ENCODE measurements at places on chromosomes 1 and 21.
A peak's percentile ranks its signal among the peaks of the same experiment; 100 is the strongest.

DNA sequence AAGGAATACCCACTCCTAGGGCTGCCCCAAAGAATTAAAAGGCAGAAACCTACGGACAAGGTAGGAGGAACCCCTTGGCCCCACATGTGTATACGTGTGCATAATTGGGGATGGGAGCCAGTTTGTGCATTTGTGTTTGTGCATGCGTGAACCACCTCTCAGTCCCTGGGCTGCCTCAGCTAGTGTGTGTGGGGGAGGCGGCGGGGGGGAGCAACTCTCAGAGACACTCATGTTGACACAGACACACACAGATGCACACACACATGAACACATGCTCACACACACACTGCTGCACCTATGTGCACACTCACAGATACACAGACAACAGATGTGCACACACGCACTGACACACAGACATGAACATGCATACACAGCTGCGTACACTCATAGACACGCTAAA lies 5.1 kb downstream of the LDLRAD1 start:
- DNase-seq = no peak
- no peaks in the 10 kb centered on the region for H3K4me1 ChIP-seq
- no peak overlapping the region for H3K4me3 ChIP-seq
- H3K36me3 ChIP-seq = no peaks in the 10 kb centered on the region

GRCh38 chr1:53590531-53591515 lies 131.6 kb downstream of the DMRTB1 start:
- no peaks in the 10 kb centered on the region for H3K36me3 ChIP-seq
- no peak for DNase-seq
- no peak overlapping the region for H3K27ac ChIP-seq
- no peaks in the 10 kb centered on the region for H3K4me1 ChIP-seq
- no peaks in the 10 kb centered on the region for H3K27me3 ChIP-seq

- no peak for DNase-seq
- no peak overlapping the region for H3K4me3 ChIP-seq
- H3K27me3 ChIP-seq = peaks cover 81% of the 10 kb centered on the region
- H3K4me1 ChIP-seq = no peaks in the 10 kb centered on the region
- H3K27ac ChIP-seq = no peak overlapping the region
These were observed 5.9 kb upstream of the WNT2B start for GRCh38 chr1:112502826-112503225.

- no peak overlapping the region for H3K27ac ChIP-seq
- no peaks in the 10 kb centered on the region for H3K36me3 ChIP-seq
- no peak overlapping the region for H3K4me3 ChIP-seq
- H3K4me1 ChIP-seq = no peaks in the 10 kb centered on the region
- peaks cover 4% of the 10 kb centered on the region for H3K27me3 ChIP-seq
- no peak for DNase-seq
These were observed 16.4 kb downstream of the CCN1 start for GRCh38 chr1:85596947-85597346.

- no peaks in the 10 kb centered on the region for H3K36me3 ChIP-seq
- peak within 1 kb of the TSS; percentile 52 for H3K4me3 ChIP-seq
- no peak within 1 kb of the TSS for H3K27ac ChIP-seq
- peaks cover 53% of the 10 kb centered on the region for H3K27me3 ChIP-seq
These were observed at the start of gene ESPN for GRCh38 chr1:6424619-6425593. ESPN (plus strand) TSS chr1:6424776; CDS start chr1:6424956, 180 bp downstream.

DNA sequence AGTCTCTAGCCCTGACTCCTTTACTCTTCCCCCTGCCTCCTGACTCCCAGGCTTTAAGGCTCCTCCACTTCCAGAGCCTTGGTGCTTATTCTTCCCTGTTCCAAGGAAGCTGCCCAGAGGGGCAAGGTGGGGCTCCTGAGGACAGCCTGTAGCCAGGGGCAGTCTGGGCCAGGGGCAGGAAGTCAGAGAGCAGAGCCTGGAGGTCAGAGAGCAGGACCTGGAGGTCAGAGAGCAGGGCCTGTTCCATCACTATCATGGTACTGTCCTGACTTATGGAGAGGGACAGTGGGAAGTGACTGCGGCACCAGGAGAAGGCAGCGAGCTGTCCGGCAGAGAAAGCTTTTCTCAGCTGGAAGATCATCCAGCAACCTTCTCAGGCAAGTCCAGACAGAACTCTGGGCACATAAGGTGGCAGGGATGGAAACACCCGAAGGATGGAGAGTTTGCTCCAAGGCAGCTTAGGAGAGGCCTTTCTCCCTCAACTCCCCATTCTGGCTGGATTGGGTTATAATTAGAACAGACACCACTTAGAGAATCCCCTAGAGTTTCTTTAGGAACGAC lies 25.0 kb downstream of the PLXNA2 start:
- no peak overlapping the region for H3K27ac ChIP-seq
- no peak overlapping the region for H3K4me3 ChIP-seq
- H3K36me3 ChIP-seq = no peaks in the 10 kb centered on the region

GRCh38 chr1:174769961-174770549 lies 229.7 kb upstream of the CACYBP start:
- no peak for DNase-seq
- no peaks in the 10 kb centered on the region for H3K36me3 ChIP-seq
- H3K27ac ChIP-seq = no peak overlapping the region
- H3K27me3 ChIP-seq = no peaks in the 10 kb centered on the region
- H3K4me1 ChIP-seq = peaks cover 12% of the 10 kb centered on the region
- no peak overlapping the region for H3K4me3 ChIP-seq

- H3K27me3 ChIP-seq = no peaks in the 10 kb centered on the region
- H3K27ac ChIP-seq = peak overlapping the region; percentile 98
- DNase-seq = no peak
- H3K36me3 ChIP-seq = no peaks in the 10 kb centered on the region
- peaks cover 52% of the 10 kb centered on the region for H3K4me1 ChIP-seq
These were observed 5.8 kb upstream of the PTPN7 start for GRCh38 chr1:202165942-202166843.

DNA sequence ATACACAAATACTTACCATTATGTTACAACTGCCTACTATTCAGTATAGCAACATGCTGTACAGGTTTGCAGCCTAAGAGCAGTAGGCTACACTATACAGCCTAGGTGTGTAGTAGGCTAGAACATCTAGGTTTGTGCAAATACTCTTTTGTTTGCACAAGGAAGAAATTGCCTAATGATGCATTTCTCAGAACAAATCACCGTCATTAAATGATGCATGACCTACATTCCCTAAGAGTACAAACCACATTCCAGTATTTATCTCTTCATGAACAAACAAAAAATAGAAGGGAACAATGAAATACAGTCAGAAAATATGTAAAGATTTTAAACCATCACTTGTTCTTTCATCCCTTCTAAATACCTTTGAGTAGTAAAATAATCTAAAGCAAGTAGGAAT lies 109.7 kb upstream of the HP1BP3 start:
- H3K27ac ChIP-seq = no peak overlapping the region
- H3K4me1 ChIP-seq = no peaks in the 10 kb centered on the region
- DNase-seq = no peak
- no peaks in the 10 kb centered on the region for H3K27me3 ChIP-seq
- no peak overlapping the region for H3K4me3 ChIP-seq

GRCh38 chr1:96416701-96417444 lies 304.7 kb upstream of the PTBP2 start:
- H3K4me1 ChIP-seq = no peaks in the 10 kb centered on the region
- H3K4me3 ChIP-seq = no peak overlapping the region
- H3K36me3 ChIP-seq = no peaks in the 10 kb centered on the region
- no peaks in the 10 kb centered on the region for H3K27me3 ChIP-seq

DNA sequence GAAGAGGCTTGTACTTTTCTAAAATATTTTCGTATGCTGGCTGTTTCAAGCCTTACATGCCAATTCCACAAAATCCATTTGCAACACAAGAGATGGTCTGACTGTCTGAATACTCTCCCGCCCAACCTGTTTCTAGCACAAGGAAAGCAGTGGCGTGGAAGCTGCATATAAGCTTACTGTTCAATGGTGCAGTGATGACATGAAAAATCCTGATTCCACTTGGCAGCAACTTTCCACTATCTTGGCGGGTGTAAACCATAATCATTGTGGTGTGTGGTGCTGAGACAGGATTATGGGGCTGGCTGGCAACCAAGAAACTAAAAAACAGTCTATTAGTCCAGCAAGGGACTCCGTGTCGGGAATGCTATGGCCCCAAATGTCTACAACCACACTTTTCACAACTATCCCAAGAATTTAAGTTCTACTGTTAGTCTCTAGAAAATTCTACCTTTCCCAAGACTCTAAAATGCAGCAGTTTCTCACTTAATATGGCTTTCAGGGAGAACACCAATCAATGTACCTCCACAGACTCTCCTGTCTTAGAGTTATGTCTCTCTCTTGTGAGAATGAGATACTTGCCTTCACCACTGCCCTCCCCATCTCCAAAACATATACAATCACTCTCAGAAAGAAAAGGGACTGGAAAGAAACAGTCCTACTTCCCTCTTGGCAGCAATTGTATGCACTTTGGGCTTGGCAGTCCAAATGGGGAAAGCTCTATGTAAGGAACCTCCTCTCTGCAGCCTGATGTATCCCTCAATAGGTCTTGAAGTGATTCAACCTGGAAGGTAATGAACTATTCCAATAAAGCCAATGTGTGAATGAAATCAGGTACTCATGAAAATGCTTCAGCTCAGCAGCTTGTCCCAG lies 9.5 kb downstream of the COLGALT2 start:
- no peak overlapping the region for H3K27ac ChIP-seq
- peaks cover 65% of the 10 kb centered on the region for H3K27me3 ChIP-seq
- no peak overlapping the region for H3K4me3 ChIP-seq
- H3K36me3 ChIP-seq = no peaks in the 10 kb centered on the region

DNA sequence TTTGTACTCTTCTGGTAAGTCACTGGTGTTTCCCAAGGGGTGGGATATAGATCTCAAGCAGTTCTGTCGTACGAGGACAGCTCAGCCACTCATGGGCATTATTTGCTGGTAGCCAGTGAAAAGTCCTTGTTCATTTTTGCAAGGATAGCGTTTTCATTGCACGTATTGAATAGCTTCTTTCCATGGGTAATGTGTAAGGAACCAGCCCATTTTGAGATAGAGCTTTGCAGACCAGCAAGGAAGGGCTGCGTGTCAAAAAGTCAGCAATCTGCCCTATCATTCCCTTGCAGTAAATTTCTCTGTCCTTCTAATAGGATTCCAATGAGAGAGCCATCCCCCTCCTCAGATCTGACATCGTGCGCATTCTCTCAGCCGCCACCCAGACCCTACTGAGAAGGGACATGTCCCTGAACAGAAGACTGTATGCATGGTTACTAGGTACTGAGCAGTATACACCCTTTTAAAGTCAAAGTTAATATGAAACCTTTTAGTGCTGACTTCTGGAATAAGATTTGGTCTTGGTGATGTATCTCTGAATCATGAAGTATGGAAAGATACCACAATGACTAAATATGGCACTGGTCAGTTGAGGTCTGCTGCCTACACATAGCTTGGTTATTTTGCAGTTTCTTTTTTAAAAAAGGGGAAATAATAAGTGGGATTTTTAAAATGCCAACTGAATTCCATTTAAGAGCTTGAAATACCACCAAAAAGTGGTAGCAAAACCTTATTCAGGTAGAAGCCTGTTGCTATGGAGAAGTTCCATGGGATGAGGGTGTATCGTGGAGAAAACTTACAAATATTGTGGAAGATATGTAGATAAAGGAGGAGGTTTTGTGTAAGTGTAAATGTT lies 55.3 kb downstream of the DOP1B start:
- no peaks in the 10 kb centered on the region for H3K27me3 ChIP-seq
- H3K4me3 ChIP-seq = no peak overlapping the region
- no peak overlapping the region for H3K27ac ChIP-seq

- peaks cover 7% of the 10 kb centered on the region for H3K27me3 ChIP-seq
- no peak overlapping the region for H3K4me3 ChIP-seq
- H3K27ac ChIP-seq = no peak overlapping the region
- peaks cover 38% of the 10 kb centered on the region for H3K4me1 ChIP-seq
- peaks cover 14% of the 10 kb centered on the region for H3K36me3 ChIP-seq
These were observed 125.0 kb downstream of the ADSS2 start for GRCh38 chr1:244326757-244327156.

GRCh38 chr1:226542623-226543103 lies 5.9 kb upstream of the STUM start:
- no peak overlapping the region for H3K4me3 ChIP-seq
- H3K27me3 ChIP-seq = peaks cover 32% of the 10 kb centered on the region
- no peak overlapping the region for H3K27ac ChIP-seq
- DNase-seq = no peak

DNA sequence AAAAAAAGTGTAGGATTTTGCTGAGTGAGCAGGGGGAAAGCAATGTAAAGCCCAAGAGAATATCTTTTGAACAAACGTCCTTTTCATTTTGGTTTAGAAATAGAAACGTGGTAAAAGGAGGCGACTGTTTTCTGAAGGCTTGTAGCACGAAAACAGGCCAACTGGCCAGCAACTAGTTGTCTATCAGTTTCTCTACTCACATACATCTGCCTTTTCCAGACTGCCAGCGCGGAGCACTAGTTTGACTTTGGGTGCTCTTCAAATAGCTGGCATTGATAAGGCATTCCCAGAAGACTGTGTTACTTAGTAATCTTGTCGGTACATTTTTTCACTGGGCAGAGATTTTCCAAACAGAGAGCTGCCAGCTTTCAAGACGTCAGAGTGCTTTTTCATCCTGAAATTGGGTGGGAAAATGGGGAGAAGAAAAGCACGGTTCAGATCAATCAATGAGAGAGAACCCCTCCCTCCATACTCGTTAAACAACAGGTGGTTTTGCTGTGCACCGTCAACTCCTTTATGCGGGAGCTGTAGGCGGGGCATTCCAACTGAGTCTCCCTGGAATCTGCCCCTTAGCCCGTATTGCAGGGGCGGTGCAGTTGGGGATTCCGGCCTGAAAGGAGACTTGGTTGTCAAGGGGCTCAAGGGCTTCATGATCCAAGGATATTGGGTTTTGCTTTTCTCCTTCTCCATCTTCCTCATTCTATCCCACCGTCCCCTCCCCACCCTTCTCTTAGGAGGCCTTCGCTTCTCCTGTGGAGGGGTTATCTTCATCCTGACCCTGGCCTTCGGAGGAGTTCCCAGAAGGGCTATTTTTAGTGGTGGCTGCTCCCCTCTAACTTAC lies 884 bp upstream of the LRRC8C start:
- peaks cover 34% of the 10 kb centered on the region for H3K36me3 ChIP-seq
- H3K4me1 ChIP-seq = peaks cover 67% of the 10 kb centered on the region
- no peaks in the 10 kb centered on the region for H3K27me3 ChIP-seq
- H3K4me3 ChIP-seq = peak overlapping the region; percentile 92
- no peak for DNase-seq

DNA sequence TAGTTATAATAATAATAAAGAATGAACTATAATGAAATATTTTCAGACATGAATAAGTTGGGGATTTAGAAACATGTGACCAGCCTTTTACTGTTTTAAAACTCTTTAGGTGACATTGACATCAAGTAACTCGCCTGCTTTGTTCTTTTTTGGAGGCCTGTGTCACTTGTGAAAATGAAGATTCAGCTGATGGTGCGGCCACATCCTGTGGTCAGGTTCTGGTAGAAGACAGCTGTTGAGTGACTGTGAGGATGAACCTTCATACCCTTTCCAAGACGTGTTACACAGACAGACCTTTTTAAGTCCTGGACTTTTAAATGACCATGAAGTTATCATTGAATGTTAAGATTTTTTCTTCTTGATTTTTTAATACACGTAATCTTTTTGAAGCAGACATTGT lies 10.3 kb downstream of the UTS2 start:
- H3K4me1 ChIP-seq = peaks cover 4% of the 10 kb centered on the region
- DNase-seq = no peak
- no peak overlapping the region for H3K27ac ChIP-seq
- H3K36me3 ChIP-seq = peaks cover 18% of the 10 kb centered on the region
- H3K27me3 ChIP-seq = no peaks in the 10 kb centered on the region
- H3K4me3 ChIP-seq = no peak overlapping the region
